AML-193 (cell line): ENCODE measurements at places on chromosomes 11 and 22.

DNA sequence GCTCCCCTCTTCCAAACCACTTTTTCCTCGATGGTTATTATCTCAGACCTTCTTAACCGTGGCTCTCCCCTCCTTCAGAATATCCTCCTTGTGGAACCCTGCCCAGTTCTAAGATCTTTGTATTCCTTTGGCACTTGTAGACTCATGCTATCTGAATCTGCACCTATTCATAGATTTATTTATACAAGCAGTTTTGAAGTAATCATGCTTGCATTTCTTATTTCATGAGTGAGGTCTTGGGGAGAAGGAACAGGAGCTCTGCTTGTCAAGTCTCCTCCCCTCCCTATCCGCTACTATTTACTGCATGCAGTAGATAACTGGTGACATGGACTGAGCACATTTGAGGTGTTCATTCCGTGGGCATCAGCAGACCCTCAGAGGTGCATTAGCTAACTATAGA is 5.4 kb upstream of the MADD start:
- DNase-seq = no peak

GRCh38 chr11:134716582-134716981 is 304.5 kb upstream of the B3GAT1 start:
- no peak for DNase-seq

GRCh38 chr22:35491908-35492380 is 48.7 kb upstream of the RASD2 start:
- DNase-seq = no peak

- no peak for DNase-seq
Measured at GRCh38 chr22:19719050-19719482, 4.3 kb upstream of the GP1BB start.

DNA sequence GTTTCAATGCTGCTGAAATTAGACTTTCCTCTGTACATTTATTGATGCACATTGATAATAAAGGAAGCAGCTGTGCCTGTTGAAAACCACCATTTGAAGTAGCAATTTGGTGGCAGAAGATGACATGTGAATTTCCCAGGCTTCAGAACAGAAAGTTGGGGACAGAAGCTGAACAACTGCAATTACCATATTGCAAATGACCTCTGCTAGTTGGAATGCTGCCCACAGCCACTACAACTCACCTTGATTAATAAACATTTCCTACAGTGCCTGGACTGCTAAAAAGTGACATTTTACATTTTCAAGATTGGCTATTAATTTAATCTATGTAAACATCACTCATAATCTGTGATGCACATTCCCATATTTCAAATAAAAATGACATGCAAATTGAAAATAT is 208.6 kb downstream of the LUZP2 start:
- no peak for DNase-seq

- DNase-seq = no peak
Measured at GRCh38 chr11:87201376-87201775, 163.6 kb downstream of the TMEM135 start.

DNA sequence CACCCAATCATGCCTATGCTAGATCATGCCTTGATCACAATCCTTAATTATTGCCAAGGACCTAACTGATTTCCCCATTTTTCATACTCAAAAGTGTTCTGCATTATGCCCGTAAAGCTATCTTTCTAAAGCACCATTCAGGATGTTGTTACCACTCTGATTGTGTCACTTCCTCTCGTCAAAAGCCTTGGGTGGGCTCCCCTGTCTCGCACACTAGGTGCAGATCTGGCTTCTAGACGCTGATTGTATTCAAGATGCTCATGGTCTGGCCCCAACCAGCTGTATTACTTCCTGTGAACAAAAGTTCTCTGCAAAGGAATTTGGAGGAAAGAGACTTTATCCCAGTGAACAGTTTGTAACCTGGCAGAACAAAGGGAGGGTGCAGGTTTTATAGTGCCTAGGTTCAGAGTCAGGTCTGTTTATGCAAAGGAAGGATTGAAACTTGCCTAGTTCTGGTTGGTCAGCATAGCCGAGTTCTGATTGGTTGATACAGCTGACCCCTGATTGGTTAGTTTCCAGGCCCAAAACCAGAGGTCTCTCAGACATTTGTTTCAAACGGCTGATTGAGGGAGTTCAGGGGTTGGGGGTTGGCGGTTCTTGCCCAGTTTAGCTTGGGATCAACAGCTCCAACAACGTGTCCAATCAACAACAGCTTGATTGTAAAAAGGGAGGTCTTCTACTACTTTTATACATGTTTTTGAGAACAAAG is 25.4 kb downstream of the ATG13 start:
- no peak for DNase-seq

DNA sequence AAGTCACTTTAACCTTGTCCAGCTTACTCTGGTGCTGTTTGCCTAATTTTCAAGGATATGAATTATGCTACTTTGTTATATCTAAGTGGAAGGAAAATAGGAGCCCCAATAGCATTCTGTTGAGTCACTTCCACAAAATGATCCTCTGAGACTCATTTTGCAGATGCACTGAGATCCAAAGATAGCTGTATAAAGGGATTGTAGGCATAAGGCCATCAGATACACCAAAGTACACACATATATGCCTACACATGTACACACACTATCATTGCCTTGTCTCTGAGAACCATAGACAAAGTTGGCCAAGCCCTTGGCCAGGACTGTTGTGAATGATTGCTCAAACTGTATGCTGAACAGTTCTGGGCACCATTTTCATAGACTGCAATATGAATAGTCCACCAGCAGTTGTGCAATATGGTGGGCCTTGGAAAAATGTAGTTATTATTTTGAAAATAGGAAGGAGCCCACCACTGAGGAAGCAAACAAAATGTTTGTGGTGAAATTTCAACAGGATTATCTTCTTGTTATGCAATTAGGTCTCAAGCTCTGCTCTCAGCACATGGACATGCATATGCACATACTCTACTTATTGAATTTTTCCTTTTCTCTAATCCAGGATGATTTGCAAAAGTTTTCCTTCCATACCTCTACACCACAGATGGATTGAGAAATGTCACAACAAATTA is 186.0 kb upstream of the CTSC start:
- DNase-seq = peak; percentile 60

GRCh38 chr11:60935676-60936442 is 11.6 kb downstream of the TMEM132A start:
- no peak for DNase-seq

- no peak for DNase-seq
Measured at GRCh38 chr22:33563220-33563964, 356.9 kb downstream of the LARGE1 start.

GRCh38 chr22:49613511-49614270 is 214.0 kb downstream of the BRD1 start:
- DNase-seq = no peak

DNA sequence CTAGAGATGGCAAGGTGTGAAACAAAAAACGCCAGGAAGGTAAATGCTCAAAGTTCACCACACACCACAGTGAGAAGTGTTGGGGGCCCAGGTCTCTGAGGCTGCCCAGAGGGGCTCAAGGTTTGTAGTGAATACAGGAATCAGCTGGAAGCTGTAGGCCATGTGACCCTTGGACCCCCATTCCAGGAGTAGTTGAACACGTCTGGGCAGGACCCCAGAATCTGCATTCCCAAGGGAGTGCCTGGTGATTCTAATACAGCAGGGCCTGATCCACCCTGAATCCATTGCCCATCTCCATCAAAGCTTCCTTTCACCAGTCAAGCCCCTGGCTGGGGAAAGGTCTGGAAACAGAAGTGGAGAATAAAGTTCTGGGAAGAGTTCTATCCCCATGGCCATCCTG is 70.8 kb upstream of the B3GAT1 start:
- DNase-seq = no peak

GRCh38 chr22:44572414-44573207 is 74.6 kb upstream of the RTL6 start:
- no peak for DNase-seq

GRCh38 chr11:123584737-123585136 is 69.7 kb downstream of the SCN3B start:
- no peak for DNase-seq

DNA sequence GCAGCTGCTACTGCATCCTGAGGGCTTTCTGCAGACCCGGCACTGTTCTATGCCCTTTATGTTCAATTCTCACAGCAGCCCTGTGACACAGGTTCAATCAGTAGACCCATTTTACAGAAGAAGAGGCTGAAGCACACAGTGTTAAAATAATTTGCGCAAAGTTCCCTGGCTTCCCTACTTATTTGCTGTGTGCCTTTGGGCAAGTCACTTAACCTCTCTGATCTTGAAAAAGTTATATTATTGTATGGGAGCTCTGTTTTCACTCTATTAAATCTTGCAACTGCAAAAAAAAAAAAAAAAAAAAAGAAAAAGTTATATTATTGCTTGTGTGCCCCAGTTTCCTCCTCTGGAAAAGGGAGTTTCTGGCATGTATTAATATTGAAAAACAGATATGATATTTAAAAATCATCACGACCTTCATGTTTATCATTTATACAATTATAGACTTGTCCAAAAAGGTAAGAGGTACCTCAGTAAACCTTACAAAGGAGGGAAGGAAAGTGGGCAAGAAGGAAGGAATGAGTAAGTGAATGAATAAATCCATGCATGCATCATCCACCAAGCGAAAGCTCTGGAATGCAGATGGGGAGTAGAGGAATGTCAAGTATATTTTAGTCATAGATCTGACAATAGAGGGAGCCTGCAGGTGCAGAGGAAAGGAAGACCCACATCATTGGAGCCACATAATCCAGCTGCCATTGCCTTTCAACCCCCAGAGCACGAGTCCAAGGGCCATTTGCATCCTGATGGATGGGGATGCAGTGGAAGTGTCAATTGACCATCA is 21.2 kb upstream of the ISX start:
- no peak for DNase-seq

DNA sequence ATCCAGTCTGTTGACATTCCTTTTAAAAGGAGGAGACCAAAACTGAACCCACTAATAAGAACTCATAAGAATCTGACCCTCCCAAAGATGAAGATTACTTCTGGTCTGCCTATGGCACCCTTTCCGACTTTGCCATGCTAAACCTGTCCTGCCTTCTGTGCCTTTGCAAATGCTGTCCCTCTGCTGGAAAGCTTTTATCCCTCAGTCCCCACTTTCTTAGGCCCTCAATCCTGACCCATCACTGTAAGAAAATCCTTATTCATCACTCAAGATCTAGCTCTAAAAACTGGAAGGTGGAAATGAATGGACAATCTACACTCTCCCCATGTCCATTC is 10.4 kb downstream of the MPZL3 start:
- DNase-seq = no peak

GRCh38 chr11:126079621-126080124 is 17.0 kb upstream of the CDON start:
- no peak for DNase-seq

DNA sequence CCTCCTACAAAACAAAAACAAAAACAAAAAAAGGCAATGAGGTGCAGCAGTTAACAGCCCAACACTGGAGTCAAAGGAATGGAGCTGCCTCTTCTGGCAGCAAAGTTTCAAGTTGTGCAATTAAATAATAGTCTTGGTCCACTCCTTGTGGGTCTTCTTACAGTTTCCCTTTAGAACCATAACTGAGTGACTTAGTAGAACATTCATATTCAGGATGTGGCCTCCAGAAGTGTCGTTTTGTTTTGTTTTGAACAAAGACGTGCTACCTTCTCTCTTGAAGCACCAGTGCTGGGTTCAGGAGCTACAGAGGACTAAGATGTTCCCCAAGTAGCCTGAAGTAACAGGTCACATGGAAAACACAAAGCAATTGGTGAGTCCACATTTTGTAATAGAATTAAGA is 2.0 kb upstream of the JAML start:
- no peak for DNase-seq

GRCh38 chr11:12329169-12329568 is 48.2 kb upstream of the PARVA start:
- no peak for DNase-seq

DNA sequence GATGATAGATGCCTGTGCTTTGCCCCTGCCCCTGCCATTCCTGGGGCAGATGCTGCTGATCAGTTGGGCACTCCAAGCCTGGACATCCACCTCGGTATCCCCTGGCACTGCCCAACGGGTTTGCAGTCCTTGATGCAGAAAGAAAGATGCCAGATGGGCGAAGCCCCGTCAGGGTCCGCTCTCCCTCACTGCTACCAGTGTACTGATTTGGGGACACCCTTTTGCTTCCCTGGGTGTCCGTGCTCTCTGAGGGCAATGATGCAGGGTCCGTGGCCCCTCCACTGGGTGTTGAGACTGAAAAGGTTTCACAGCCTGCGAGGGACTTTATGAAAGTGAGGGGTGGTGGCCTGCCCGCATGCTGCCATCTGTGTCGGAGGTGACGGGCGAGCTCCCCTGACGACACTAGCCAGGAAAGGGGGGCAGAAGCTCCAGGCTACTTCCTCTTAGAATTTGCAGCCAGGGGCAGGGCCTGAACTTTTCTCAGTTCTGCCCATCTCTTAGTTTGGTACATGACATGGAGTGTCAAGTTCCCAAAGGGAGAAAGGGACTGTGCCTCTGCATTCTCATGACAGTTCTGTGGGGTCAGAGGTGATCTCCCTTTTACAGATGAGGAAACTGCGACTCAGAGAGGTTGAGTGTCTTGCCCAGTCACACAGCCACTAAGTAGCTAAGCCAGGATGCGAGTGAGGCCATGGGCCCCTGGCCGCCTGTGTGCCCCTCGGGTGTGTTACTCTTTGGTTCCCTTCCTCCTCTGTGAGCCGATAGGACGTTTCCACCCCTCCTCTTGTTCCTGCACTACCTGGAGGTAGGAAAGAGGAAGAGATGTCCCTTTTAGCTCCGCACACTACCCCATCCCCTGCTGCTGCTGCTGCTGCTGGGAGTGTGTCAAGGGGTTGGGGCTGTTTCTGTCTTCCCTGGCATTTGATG is 96.6 kb downstream of the BCR start:
- DNase-seq = no peak

DNA sequence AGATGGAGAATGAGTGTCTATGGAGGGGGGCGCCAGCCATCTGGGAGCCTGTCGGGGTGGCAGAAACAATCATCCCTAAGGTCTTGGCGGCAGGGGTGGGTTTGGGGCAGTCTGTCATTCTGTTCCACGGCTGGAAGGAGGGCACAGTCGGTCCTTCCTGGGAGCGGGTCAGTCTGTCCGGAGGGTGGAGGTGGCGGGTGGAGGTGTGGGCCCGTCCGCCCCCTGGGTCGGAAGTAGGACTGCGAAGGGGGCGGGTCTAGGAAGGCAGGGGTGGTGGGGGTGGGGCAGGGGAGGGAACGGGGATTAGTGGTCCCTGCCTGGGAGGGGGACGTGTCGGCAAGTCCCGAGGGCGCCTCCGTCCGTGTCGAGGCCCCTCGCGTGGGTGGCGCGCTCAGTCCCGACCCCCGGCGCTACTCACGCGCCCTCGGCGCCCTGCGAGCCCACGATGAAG is 461 bp downstream of the TBC1D10A start:
- DNase-seq = no peak

DNA sequence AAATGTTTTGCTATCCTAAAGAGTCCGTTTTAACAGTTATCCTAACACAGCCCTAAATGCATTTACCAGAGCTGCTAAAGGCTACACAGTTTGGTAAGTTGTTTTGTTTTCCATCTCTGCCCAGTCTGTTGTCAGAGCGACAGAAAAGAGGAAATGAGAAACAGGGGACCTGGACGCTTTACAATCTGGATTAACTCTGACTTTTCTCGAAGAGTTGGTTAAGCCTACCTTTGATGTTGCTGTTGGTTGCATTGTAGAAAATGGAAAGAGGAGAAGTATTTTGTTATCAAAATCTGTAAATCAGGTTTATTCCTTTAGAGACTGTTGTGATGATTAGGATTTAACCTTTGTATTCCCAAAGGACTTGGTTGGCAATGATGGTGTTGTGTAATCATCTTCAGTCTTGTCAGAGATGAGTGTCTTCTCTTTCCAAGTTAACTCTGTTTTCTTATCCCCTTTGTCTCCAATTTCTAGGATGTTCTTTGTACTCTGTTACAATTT is 481 bp downstream of the ANGPTL5 start:
- peak; percentile 46 for DNase-seq

GRCh38 chr11:105553025-105553424 is 56.8 kb upstream of the GRIA4 start:
- no peak for DNase-seq

GRCh38 chr22:46769191-46769675 is 6.8 kb downstream of the TBC1D22A start:
- DNase-seq = no peak
